Activated CD8-positive, alpha-beta memory T cell treated with anti-CD3 and anti-CD28 coated beads for 1 hour (primary cell): ENCODE measurements at places on chromosomes 7 and 10.

- DNase-seq, result no peak
Observed at GRCh38 chr7:120838281-120838682, 19.7 kb downstream of the TSPAN12 start.

GRCh38 chr7:136009488-136010079 is 32.4 kb upstream of the MTPN start:
- DNase-seq, result no peak

GRCh38 chr7:28986028-28986764 is 28.1 kb upstream of the TRIL start:
- no peak for DNase-seq

DNA sequence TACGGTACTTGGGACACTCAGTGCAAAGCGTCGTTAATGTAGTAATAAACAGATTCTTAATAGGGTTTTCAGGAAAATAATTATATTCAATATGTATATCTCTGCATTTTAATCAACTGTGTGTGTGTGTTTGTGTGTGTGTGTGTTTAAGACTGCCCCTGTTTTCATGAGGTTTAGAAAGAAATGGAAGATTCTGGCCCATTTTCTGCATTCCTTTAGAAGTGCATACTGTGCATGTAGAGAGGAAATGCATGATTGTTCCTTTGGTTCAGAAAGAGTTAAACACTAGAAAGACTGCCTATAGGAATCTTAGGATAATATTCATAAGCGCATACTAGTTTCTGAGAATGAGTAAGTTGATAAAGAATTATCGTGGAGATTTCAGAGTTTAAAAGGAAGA is 975 bp downstream of the CNTNAP2 start:
- no peak for DNase-seq

DNA sequence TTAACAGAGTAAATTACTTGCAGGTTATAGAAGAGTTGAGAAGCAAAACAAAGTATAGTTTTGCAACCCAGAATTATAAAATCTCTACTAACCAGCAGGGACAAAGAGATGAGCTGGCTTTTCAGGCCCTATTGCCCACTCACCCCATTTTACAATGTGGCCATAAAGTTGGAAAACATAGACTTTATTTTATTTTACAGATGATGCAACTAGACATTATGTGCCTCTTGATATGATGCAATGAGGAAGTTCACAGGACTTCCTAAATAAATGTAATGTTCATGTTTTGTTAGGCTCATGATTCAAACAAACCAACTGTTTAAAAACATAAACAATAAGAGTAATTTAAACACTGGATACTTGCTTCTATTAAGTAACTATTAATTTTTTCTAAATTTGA is 141.1 kb upstream of the WNT16 start:
- no peak for DNase-seq

- no peak for DNase-seq
Observed at GRCh38 chr7:155276800-155277375, 20.8 kb upstream of the INSIG1 start.

- no peak for DNase-seq
Observed at GRCh38 chr10:109386101-109386500, 537.2 kb downstream of the XPNPEP1 start.

- DNase-seq, result no peak
Observed at GRCh38 chr10:121099592-121099991, 248.4 kb downstream of the WDR11 start.

DNA sequence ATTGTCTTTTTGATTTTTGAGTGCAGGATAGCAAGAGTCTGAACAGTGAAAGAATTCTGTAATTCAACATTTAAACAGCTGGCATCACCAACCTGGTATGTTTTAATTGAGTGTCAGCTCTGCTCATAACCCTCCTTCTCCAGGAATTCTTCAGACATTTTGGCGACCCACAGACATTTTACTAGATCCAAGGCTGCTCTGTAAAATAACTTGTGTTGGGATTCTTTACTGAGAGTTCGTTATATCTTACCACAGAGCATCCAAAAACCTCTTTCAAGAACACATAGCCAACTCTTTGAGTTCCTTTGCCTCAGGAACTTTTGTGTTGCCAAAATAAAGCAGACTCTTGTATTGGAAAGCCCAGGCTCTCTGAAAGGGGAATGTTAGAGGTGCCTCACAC is 27.7 kb upstream of the SORCS3 start:
- no peak for DNase-seq

- no peak for DNase-seq
Observed at GRCh38 chr10:106268000-106268399, 896.5 kb downstream of the SORCS1 start.

- DNase-seq, result no peak
Observed at GRCh38 chr10:84290235-84290634, 38.2 kb upstream of the CCSER2 start.

DNA sequence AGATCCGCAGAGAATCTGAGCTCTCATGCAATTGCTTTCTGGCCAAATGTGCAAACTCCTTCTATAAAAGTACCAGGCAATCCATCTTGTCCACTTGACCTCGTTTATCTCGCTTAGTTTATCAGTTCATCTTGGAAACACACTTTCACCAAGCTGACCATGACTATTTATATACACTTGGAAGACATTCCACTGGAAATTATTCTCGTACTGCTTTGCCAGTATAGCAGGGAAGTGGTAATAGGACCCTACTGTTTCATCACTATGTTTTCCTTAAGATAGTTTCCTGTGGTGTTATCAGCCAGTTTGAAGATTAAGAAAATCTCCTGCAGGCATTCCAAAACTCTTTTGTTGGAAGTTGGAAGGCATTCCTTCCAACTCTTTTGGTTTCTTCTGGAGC is 115.3 kb upstream of the FAM171A1 start:
- DNase-seq, result no peak

GRCh38 chr7:11430112-11430511 is 401.9 kb downstream of the THSD7A start:
- no peak for DNase-seq

GRCh38 chr10:72808001-72808400 is 85.5 kb upstream of the OIT3 start:
- no peak for DNase-seq

DNA sequence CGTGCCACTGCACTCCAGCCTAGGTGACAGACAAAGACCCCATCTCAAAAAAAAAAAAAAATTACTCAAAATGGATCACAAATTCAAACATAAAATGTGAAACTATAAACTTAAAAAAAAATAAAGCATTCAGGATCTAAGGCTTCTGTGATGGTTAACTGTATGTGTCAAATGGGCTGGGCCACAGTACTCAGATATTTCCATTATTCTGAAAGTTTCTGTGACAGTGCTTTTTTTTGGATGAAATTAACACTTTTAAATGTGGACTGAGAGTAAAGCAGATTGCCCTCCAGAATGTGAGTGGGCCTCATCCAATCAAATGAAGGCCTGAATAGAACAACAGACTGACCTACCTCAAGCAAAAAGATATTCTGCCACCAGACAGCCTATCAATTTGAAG is 26.0 kb downstream of the ARHGAP12 start:
- no peak for DNase-seq

DNA sequence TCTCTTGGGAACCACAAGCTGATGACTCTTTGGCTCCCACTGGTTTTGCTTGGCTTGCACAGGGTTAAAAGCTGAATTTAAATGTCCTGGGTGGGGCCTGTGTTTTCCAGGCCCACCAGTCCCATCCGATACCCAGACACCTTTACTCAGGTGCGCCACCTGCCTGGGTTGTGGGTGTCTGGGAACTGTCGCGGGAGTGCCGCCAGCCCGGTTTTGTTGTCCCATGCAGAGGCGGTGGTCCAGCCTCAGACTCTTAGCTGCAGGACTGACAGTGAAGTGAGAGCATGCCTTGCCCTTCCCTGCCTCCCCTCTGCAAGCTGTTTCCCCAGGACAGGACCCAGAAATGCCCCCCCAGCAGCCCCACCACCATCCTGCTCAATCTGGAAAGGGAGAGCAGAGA is 255.6 kb upstream of the ZNF32 start:
- DNase-seq, result no peak

- DNase-seq, result no peak
Observed at GRCh38 chr10:74223755-74224529, 72.9 kb downstream of the ADK start.

- no peak for DNase-seq
Observed at GRCh38 chr7:128437426-128438332, 18.0 kb upstream of the HILPDA start.

GRCh38 chr7:107951172-107951787 is 51.7 kb downstream of the LAMB1 start:
- no peak for DNase-seq

- no peak for DNase-seq
Observed at GRCh38 chr10:8835453-8836167, 781.1 kb downstream of the GATA3 start.

DNA sequence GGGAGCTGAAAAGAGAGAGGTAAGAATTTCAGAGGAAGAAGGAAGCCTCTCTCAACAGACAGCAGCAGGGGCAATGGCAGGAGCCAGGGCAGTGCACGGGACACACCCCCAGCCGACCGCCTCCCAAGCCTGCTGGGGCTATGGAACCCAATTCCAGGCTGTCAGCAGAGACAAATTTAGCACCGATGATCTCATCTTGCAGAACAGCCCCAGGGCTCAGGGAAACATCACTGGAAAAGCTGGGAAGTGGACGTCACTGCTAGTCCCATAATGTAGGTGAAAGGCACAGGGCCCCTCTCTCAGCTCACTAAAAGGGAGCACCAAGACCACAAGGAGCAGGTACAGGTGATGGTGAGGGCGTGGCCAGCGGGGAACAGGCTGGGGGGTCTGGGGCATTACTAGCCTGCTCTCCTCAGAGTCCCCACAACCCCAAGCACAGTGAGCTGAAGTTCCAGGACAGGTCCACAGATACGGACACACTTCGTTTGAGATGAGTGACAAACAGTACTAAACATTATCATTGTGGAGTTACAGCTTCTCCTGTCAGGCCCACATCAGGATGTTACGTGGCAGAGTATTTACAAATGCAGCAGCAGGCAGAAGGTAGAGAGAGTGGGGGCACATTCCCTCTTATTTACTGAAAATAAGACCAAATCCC is 103.7 kb downstream of the PLXNA4 start:
- DNase-seq, result no peak

DNA sequence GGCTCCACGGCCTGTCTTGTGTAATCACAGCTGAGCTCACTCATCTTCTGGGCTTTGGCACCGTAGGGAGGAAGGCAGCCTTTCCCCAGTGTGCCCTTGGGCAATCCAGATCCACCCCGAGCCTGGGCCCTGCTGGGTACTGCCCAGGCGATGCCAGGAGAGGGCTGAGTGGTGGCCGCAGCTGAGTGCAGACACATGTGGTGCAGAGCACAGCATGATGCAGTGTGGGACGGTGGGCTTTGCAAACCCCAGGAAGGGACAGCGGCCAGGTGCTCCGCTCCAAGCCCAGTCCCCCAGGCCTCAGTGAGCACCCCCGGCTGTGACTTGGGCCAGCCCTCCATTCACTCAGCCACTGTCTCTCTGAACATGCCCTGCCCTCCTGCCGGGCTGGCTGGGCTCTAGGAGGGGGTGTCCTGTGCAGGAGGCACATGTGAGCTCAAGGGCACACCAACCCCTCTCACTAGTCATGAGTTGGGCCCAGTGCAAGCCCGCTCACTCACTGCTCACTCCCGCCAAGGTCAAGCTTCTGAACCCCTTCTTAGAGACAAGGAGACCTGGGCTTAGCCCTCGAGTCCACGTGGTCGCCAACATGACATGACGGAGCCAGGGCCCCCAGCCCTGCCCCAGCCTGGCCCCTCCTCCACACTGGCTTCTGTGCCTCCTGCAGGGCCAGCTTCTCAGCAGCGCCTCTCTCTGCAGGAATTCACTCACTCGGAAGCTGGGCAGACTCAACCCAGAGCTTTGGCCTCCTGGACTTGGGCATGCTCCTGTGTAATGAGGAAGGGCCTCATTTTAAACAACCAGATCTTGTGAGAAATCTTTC is 77.5 kb upstream of the INSIG1 start:
- DNase-seq, result no peak

GRCh38 chr7:112154690-112155089 is 51.5 kb downstream of the DOCK4 start:
- DNase-seq, result no peak

DNA sequence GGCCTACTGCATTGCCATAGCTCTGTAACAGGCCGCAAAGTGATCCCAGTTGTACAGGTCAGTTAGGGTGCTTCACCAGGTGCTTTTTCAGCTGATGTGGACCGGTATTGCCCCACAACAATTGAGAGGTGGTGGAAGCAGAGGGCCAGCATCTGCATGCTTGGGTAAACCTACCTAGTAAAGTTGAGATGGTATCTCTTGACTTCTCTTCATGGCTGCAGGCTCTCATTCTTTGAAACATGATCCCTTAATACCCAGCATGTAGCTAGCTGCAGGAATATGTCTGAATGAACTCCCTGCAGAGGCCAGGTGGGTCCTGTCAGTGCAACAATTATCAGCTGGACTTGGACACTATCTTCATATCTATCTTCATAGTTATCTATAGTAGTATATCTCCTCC is 60.7 kb upstream of the CCDC6 start:
- no peak for DNase-seq

GRCh38 chr7:69225259-69225943 is 372.9 kb upstream of the AUTS2 start:
- DNase-seq, result no peak

- DNase-seq, result no peak
Observed at GRCh38 chr7:116226664-116227063, 16.3 kb downstream of the TES start.

DNA sequence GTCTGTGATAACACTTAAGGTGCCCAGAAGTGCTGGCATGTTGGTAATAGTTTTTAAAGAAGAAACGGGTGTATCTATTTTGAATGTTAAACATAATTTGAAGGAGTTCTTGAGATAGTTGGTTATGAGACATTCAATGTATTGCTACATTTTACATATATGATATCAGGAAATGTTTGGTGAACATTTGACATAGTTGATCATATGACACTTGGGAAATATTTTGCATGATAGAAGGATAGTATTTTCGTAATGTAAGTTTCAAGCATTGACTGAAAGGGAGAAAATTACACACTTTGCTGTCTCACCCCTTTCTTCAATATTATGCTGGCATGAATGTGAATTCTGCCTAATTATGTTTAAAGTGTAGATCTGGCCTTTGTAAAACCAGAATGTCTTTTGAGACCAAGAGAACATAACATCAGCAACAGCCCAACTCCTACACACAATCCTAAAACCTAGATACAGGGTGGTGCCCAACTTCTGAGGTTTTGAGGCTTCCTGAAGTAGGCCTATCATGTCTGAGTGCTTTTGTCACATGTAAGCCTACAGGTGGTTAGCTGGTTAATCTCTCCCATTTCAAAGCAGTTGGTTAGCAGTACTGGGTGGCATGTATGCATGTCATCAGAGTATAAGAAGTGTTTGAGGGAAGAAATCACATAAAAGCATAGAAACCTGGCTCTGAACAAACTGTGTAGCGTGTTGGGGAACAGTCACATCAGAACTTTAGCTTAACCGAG is 2.1 kb downstream of the ADD3 start:
- no peak for DNase-seq

GRCh38 chr10:52965509-52965908 is 192.9 kb upstream of the MBL2 start:
- DNase-seq, result no peak

- DNase-seq, result no peak
Observed at GRCh38 chr7:33108554-33109004, 625 bp downstream of the RP9 start.
